ENCODE measurements at places on chromosomes 5 and 9.

GRCh38 chr5:62403411-62404250 is at the start of gene DIMT1:
Gene DIMT1, minus strand, starts transcription at chr5:62403905. Its CDS starts 133 bp downstream, at chr5:62403772.
- H3K27ac ChIP-seq: peak within 1 kb of the TSS; percentile 98
- no peaks in the 10 kb centered on the region for H3K27me3 ChIP-seq
- no peaks in the 10 kb centered on the region for H3K36me3 ChIP-seq

DNA sequence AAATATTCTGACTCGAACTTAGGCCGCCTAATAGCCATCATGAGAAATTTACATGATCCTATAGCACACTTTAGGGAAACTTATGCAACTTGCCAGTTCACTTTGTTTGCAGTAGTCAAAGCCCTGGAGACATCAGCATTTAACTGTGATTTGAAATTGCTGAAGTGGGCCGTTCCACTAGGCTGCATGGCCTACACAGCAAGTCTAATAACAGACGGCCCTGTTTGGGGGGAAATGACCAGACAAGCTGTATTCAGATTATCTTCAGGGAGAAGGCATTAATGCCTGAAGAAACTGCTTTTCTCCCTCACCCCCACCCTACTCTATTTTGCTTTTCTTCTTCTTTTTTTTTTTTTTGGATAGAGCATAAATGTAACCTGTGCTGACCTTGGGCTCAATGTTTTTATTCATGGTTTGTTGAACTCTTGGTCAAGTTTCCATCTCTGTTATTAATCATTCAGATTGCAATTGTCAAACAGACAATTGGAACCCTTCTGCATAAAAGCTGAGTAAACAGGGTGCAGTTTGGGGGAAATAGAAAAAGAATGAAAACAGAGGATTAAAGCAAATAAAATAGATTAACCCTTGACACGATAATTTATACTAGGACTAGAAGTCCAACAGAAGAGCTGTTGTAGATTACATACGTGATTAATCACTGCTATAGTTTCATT is 1928.2 kb upstream of the WWC1 start:
- H3K36me3 ChIP-seq: no peaks in the 10 kb centered on the region
- DNase-seq: no peak
- no peak overlapping the region for H3K27ac ChIP-seq
- H3K4me3 ChIP-seq: no peak overlapping the region
- no peaks in the 10 kb centered on the region for H3K27me3 ChIP-seq

- no peak for DNase-seq
- H3K27me3 ChIP-seq: no peaks in the 10 kb centered on the region
- no peak overlapping the region for H3K4me3 ChIP-seq
- H3K4me1 ChIP-seq: no peaks in the 10 kb centered on the region
- H3K27ac ChIP-seq: no peak overlapping the region
- H3K36me3 ChIP-seq: no peaks in the 10 kb centered on the region
These were observed 34.1 kb downstream of the NSA2 start for GRCh38 chr5:74801197-74801596.

- H3K36me3 ChIP-seq: no peaks in the 10 kb centered on the region
- DNase-seq: no peak
- no peaks in the 10 kb centered on the region for H3K4me1 ChIP-seq
- no peak overlapping the region for H3K27ac ChIP-seq
- no peaks in the 10 kb centered on the region for H3K27me3 ChIP-seq
These were observed 99.7 kb downstream of the NPR3 start for GRCh38 chr5:32810804-32811203.

DNA sequence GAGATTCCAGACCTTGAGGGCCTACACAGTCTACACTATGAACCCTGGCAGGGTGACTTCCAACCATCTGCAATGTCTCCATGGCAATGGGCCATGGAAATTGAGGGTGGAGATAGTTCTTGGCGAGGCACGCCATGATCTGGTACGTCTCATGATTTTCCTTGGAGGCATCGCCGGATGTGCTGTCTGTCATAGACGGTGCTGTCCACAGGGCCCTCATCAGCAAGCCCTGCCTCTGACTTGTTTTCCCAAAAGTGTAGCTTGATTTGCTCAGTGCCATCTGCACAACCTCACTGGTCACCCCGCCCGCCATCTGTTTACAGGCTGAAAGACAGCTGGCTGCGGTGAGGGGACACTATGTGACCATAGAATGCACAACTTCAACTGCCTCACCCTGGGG is 73.5 kb downstream of the BOD1 start:
- no peak for DNase-seq
- H3K27me3 ChIP-seq: no peaks in the 10 kb centered on the region
- no peak overlapping the region for H3K27ac ChIP-seq
- H3K4me1 ChIP-seq: no peaks in the 10 kb centered on the region

- no peaks in the 10 kb centered on the region for H3K27me3 ChIP-seq
- no peak for DNase-seq
- H3K27ac ChIP-seq: no peak overlapping the region
- no peaks in the 10 kb centered on the region for H3K4me1 ChIP-seq
- peaks cover 8% of the 10 kb centered on the region for H3K36me3 ChIP-seq
These were observed 55.7 kb downstream of the LIFR start for GRCh38 chr5:38500573-38501260.

DNA sequence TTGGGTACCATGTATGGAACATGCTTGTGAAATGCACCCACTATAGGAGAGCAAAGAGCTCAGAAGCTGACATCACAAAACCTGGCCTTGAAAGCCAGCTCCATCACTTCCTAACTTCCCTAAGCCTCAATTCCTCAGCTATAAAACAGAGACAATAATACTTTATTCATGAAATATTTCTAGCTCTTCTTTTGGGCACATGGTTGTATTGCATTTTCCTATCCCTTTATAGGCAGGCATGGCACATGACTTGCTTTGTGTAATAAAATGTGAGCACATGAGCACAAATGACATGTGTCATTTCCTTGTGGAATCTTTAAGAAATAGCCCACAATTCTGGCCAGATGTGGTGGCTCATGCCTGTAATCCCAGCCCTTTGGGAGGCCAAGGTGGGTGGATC is 18.5 kb downstream of the ZNF366 start:
- no peak overlapping the region for H3K27ac ChIP-seq
- H3K4me3 ChIP-seq: no peak overlapping the region
- no peaks in the 10 kb centered on the region for H3K27me3 ChIP-seq
- no peak for DNase-seq

GRCh38 chr5:109788596-109788995 is 98.9 kb downstream of the MAN2A1 start:
- no peaks in the 10 kb centered on the region for H3K27me3 ChIP-seq
- no peak overlapping the region for H3K4me3 ChIP-seq
- no peak overlapping the region for H3K27ac ChIP-seq
- no peak for DNase-seq

DNA sequence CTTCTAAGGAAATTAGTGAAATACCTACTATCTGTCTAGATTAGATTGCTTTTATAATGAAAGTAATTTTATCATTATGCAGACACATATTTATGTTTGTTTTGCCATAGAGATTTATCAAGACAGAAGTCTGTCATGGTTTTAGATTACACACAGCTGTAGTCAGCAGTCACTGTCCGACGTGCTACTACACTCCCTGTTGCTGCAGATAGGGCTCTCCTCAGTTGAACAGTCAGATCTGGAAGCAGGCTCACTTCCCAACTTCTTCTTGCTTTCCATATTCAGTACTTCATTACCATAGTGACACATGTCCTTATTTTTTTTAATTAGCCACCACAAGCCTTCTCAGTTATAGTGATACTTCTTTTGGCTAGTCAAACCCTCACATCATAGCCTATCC is 329.9 kb upstream of the ITGA1 start:
- H3K27ac ChIP-seq: no peak overlapping the region
- no peaks in the 10 kb centered on the region for H3K4me1 ChIP-seq
- no peak for DNase-seq
- H3K4me3 ChIP-seq: no peak overlapping the region

DNA sequence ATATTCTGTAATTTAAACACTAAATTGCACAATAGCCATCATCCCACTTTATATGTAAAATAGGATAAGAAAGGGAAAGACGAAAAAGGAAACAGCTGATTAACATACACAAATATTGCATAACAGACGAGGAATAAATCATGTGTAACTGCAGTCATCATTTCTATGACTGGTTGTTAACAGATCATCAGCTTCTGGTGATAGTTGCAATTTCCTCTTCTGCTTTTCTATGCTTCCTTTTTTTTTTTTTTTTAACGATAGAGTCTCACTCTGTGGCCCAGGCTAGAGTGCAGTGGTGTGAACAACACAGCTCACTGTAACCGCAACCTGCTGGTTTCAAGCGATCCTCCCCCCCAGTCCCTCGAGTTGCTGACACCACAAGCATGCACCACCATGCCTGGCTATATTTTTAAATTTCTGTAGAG is 22.5 kb upstream of the JAKMIP2 start:
- H3K4me3 ChIP-seq: no peak overlapping the region
- no peak overlapping the region for H3K27ac ChIP-seq
- H3K4me1 ChIP-seq: no peaks in the 10 kb centered on the region

DNA sequence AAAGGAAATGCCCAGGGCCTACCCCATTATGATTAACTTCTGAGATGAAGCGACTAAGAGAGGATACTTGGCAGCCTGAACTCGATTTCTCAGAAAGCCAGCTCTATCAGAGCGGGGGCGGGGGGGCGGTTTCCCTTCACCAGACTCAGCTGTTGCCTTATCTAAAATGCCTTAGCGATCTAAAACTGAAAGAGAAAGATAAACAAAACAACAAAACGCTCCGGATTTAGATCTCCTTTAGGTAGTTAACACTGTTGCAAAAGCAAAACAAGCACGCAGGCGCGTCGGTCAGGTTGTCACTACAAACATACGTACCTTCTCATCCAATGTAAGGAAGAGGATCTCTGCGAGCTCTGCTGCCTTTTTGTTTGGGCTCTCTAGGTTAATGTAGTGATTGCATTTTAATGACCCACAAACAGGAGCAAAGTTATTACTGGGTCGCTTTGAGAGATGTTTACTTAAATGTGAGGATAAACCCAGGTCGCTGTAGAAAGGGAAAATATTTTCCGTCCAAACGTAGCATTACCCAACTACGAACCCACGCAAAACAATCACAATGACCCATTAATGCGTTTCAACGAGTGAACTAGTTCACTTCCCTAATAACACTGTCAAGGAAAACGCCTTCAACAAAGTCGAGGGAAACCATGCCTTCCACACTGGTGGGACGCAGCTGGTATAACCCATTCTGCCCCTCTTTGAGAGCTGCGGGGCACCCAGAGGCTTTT is 982 bp downstream of the EPB41L4A start:
- peaks cover 47% of the 10 kb centered on the region for H3K27me3 ChIP-seq
- no peaks in the 10 kb centered on the region for H3K36me3 ChIP-seq
- 0 out of 2 replicates have a peak, but pooled peaks cover 3% of the 10 kb centered on the region for H3K4me1 ChIP-seq

GRCh38 chr5:63164838-63165535 is 586.4 kb downstream of the LRRC70 start:
- no peak for DNase-seq
- no peak overlapping the region for H3K4me3 ChIP-seq
- no peak overlapping the region for H3K27ac ChIP-seq
- no peaks in the 10 kb centered on the region for H3K36me3 ChIP-seq
- H3K27me3 ChIP-seq: no peaks in the 10 kb centered on the region
- no peaks in the 10 kb centered on the region for H3K4me1 ChIP-seq

DNA sequence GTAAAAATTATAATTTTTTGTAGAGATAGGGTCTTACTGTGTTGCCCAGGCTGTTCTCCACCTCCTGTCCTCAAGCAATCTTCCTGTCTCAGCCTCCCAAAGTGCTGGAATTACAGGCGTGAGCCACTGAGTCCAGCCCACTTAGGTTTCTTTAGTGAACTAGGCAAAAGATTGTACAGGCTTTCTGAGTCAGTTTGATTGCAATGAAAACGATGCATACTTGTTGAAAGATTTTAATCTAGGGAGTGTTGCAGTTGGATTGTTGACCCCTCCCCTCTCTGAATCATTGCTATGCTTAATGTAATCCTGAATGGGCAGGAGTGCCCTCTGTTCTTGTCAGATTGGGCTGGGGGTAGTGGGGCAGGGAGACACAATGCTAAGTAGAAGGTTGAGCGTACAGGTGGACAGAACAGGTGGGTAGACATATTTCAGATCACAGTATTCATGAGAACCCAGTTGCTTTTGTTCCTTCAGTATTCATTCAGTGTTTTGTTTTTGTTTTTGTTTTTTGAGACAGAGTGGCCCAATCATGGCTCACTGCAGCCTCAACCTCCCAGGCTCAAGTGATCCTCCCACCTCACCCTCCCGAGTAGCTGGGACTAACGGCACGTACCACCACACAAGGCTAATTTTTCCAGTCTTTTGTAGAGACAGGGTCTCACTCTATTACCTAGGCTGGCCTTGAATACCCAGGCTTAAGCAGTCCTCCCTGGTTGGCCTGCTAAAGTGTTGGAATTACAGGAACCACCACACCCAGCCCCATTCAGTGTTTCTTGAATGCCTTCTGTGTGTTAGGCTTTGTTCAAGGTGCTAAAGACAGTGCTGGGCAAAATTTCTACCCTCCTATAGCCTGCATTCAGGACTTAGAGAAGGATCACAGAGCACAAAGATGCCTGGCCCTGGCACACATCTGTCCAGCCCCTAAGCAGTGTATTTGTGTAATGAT is 70.1 kb downstream of the KIAA1958 start:
- H3K27me3 ChIP-seq: no peaks in the 10 kb centered on the region
- no peak for DNase-seq
- H3K36me3 ChIP-seq: no peaks in the 10 kb centered on the region
- H3K4me3 ChIP-seq: no peak overlapping the region
- no peak overlapping the region for H3K27ac ChIP-seq
- H3K4me1 ChIP-seq: no peaks in the 10 kb centered on the region

- no peak overlapping the region for H3K27ac ChIP-seq
- H3K27me3 ChIP-seq: no peaks in the 10 kb centered on the region
- H3K4me1 ChIP-seq: no peaks in the 10 kb centered on the region
- DNase-seq: no peak
These were observed 138.0 kb upstream of the GHR start for GRCh38 chr5:42285230-42285629.

DNA sequence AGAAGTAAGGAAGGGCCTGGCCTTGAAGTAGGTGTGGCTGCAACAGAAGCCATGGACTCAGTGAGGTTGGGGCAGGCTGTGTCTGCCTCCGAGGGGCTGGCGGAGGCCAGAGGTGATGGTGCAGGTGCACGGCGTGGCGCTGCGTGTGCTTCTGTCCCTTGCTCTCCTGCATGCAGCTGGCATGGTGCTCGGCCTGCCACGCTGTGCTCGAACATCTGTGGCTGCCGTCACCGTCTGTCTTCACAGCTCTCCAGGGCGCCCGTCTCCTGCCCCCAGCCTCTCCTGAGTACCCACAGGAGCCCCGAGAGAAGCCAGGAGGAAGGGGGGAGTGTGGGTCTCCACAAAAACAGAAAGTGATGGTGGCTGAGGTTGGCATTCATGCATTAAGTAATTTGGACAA is 193.7 kb downstream of the CACNA1B start:
- H3K27me3 ChIP-seq: no peaks in the 10 kb centered on the region
- H3K4me3 ChIP-seq: no peak overlapping the region
- H3K36me3 ChIP-seq: no peaks in the 10 kb centered on the region
- H3K27ac ChIP-seq: no peak overlapping the region
- no peaks in the 10 kb centered on the region for H3K4me1 ChIP-seq

- no peaks in the 10 kb centered on the region for H3K36me3 ChIP-seq
- no peak overlapping the region for H3K27ac ChIP-seq
- H3K4me1 ChIP-seq: no peaks in the 10 kb centered on the region
- DNase-seq: no peak
- no peak overlapping the region for H3K4me3 ChIP-seq
These were observed 242.7 kb downstream of the CETN3 start for GRCh38 chr5:90166816-90167215.

All from Panc1 (cell line).